ENCODE measurements at places on chromosomes 1 and 21.

DNA sequence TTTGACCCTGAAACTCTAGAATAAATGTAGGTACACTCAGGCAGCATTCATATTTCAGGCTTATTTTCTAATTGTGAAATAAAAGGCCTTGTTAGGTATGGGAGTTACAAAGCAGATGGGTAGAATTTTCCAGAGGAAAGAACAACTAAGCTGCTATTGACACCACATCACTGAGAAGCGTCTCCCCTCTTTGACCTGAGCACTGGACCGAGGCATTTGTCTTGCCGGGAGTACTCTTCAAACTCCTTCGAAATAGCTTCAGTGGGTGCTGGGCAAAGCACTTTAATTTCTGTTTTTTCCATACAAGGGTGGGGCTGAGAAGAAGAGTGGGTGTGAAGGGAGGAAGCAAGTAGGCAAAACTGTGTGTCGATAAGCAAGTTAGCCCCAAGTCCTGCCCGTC, 36.4 kb downstream of the ABCA4 start:
- no peak for DNase-seq

GRCh38 chr1:89939059-89939570, 55.8 kb upstream of the ZNF326 start:
- no peak for DNase-seq

DNA sequence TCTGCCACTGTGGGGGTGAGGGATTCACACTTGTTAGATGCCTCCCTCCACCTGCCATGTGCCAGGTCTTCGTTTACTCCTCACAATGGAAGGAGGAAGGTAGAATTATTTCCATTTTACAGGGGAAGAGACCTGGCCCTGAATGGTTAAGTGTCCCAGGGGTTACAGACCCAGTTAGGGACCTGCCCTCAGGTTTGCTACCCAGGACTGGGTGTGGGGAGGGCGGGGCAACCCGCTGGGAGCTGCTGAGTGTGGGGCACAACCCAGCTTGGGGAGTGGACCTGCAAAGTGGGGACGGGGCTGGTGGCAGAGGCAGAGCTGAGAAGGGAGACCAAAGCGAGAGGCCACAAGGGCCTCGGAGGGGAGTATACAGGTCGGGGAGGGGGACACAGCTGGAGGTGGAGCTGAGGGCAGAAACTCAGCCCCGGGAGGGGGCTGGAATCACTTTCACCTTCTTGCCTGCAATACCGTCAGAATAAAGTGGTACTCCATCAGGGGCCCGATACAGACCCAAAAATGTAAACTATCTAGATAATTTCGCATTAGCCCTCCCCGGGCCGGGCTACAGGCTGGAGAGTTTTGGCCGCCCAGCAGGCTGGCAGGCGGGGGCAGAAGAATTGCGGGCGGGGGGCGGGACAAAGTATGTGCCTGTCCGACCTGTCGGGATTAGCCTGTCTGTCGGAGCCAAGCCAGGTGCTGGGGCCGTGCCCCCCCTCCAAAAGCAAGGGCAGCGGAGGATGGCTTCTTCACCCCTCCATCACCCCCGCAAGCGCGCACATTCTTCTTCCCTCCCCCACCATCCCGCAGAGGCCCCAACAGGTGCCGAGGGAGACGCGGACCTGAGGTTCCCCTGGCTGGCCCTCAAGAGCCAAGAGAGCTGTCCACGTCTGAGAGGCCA, 1.4 kb downstream of the RSPO1 start:
- no peak for DNase-seq

GRCh38 chr1:113101588-113101987, 28.6 kb downstream of the LRIG2 start:
- DNase-seq, result no peak

DNA sequence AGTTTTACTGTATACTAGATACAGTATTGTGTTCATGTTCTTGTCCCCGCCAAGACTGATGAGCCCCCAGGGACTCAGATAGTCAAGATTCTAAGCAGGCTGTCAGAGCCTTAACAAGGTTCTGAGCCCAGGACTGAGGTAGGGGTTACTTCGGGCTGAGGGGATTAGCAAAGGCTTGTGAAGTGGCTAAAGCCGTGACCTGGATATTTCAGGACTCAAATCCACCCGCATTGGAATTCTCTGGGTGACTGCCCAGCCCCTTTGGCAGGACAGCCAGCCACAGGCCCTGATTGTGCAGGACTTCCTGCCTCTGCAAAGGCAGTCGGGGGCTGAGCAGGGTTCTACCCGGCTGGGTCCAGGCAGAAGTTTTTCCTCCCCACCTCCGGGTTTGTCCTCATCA, at the start of gene PLA2G5:
Gene PLA2G5, plus strand, starts transcription at position 321 of the 400 bp plus-strand sequence. CDS start 14,637 bp downstream, outside the sequence.
- no peak for DNase-seq

DNA sequence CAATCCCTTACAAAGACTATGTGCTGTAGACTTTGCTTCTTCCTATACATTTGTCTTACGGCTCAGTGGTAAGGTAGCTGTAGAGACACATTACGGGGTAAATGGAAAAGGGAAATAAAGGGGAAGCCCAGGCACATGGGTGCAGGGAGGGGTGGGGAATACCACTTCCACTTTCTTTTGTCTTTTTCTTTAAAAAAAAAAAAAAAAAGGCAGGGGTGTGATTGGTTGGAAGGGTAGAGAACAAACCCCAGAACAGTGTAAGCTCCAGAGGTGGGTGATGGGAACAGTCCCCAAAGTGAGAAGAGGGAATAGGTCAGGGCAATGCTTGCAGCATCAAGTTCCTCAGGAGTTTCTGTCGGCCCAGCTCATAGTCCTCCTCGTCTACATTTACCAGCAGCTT, 3.9 kb downstream of the NIT1 start:
- DNase-seq, result peak; percentile 36

- no peak for DNase-seq
Measured at GRCh38 chr1:110607536-110608230, 1.5 kb upstream of the KCNA2 start.

GRCh38 chr21:23887725-23888306, 1719.5 kb downstream of the MRPL39 start:
- DNase-seq, result peak; percentile 55

- DNase-seq, result no peak
Measured at GRCh38 chr21:33855190-33855589, 60.4 kb downstream of the ATP5PO start.

GRCh38 chr1:119667173-119667572, 19.1 kb upstream of the ZNF697 start:
- DNase-seq, result no peak

Data from AML-193 (cell line).